Pulmonary artery endothelial cell (primary cell): ENCODE measurements at places on chromosomes 3 and 15. TPM values are rescaled to one million over a fixed set of nuclear protein-coding genes. Genes with fewer than 3 reads are reported as not detected.

The IL17RB gene
- not detected in 2 replicates for total RNA-seq

The TRA2B gene
- total RNA-seq = 234 and 333 TPM in 2 replicates

The GRM7 gene
- total RNA-seq = 0.14 TPM in 1 of 2 replicates, not detected in the other

The KNL1 gene
- total RNA-seq = 18.1 and 33.8 TPM in 2 replicates

The CLDN18 gene
- total RNA-seq = not detected in 2 replicates

The CD276 gene
- total RNA-seq = 39.8 and 87.2 TPM in 2 replicates
